ENCODE measurements at places on chromosomes 3 and 15.

DNA sequence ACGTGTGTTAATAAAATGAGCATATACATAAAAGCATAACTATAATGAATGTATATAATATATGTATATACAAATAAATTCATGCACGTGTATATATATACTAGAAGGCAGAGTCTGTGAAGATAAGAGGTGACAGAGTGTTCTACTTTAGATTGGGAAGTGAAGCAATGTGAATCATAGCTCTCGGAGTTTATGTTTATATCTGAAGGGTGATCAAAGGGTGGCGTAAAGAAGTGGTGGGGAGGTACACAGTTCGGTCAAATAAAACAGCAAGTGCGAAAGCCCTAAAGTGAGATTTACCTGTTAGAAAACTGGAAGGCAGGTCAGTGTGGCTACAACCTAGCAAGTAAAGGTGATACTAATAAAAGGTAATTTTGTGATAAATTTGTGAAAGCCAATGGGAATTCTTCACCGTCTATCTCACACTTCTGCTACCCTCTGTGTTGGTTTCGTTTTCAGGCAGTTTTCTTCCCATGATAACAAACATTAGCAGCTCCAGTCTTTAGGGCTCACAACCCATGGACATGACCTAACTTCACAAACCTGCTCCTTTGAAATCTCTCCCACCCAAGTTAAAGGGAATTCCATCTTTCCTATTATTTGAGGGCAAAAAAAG lies 46.7 kb upstream of the BCHE start:
- no peak for DNase-seq

DNA sequence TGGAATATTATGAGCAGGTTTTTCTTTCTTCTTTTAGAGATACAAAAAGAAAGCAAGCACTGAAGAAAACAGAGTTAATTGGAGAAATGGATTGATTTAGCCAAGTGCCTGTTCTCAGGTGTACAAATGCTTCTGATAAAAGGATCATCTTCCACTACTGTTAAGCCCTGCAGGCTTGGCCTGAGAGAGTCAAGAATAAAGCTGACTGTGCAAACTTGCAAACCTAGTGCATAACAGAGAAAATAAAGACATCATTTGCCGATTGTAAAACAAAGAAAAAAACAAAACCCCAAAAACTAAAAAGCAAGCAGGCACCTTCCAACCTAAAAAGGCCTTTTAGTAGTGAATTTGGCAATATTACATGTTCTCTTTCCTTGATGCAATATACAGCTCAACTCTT lies 78.0 kb upstream of the CCDC80 start:
- no peak for DNase-seq

DNA sequence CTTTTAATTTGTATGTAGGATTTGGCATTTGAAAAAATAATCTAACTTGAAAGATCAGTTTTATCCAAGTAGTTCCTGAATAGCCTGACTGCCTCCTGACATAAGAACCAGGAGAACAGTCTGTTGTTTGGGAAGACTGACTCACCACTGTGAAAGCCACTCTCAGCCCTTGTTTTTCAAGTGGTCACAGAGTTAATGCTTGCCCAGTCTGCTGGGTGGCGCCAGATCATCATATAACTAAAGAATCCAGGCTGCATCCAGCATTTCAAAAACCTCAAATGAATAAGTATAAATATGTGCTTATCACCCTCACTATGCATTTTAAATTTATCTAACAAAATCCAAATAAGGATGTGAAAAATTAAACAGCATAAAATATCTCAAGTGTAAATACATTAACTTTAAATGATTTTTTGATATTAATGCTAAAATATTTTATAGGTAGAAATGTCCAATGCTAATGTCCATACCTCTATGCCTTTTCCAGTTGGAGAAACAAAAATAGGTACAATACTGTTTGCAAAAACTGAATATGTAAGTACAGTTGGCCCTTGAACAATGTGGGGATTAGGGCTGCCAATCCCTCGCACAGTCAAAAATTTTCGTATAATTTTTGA lies 26.9 kb upstream of the ZBBX start:
- peak; percentile 33 for DNase-seq

- DNase-seq = no peak
Measured at GRCh38 chr3:121992601-121993560, 29.2 kb downstream of the ILDR1 start.

- DNase-seq = peak; percentile 50
Measured at GRCh38 chr3:194141415-194142155, 5.6 kb downstream of the HES1 start.

- DNase-seq = no peak
Measured at GRCh38 chr3:15055019-15055557, 10.0 kb downstream of the MRPS25 start.

DNA sequence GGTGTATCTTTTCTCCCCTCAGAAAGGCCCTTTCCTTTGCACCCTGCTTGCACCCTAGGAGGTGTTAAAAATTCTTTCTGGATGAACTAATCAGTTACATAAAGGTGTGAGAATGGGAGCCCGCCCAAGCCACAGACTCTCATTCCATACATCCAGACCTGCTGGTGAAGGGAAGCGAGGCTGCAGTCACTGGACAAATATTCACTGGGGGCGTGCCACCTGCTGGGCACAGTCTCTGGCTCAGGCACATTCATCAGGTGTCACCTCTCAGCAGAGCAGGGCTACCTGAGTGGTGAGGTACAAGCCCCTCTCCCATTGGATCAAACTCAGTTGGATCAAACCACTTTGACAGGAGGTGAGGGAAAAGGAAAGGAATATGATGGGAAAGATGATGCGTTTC lies 52.0 kb downstream of the NTRK3 start:
- no peak for DNase-seq

- no peak for DNase-seq
Measured at GRCh38 chr3:33061782-33062181, 35.2 kb downstream of the GLB1 start.

GRCh38 chr3:146968204-146968651 lies 363.1 kb upstream of the PLSCR5 start:
- no peak for DNase-seq

- no peak for DNase-seq
Measured at GRCh38 chr3:195075199-195075940, 195.6 kb downstream of the XXYLT1 start.

- no peak for DNase-seq
Measured at GRCh38 chr3:123031051-123031450, 3.5 kb upstream of the SEMA5B start.

DNA sequence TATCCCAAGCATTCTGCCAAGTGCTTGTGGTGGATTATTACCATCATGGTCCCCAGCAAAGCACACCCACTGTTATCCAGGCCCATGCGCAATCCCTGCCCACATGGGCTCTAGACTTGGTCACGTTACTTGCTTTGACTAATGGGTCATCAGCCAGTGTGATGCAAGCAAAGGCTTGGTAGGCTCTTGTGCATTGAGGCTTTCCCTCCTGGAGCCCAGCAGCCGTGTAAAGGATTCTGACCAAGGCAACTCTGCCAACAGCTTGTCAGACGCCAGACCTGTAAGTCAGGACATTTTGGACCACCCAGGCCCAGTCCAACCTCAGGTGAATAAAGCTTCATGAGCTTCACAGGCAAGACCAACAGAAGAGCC lies 93.9 kb downstream of the ABHD5 start:
- no peak for DNase-seq

DNA sequence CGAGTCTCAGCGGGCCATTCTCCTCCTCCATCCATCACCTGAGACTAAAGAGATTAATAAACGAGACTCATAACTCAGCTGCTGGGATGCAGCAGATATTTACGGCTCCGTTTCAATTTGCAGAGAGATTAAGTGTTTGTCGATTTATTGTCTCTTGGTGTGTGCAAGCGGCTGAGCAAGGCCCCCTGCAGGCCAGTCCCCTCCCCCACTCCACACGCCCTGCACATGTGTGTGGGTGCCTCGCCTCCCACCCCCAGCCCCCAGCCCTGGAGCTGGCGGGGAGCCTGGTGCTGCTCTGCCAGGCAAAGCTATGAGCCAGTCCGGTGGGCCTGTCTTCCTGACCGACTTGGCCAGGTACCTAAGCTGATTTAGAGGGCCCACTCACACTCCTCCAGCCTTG lies 63.0 kb downstream of the CYP11A1 start:
- DNase-seq = no peak

DNA sequence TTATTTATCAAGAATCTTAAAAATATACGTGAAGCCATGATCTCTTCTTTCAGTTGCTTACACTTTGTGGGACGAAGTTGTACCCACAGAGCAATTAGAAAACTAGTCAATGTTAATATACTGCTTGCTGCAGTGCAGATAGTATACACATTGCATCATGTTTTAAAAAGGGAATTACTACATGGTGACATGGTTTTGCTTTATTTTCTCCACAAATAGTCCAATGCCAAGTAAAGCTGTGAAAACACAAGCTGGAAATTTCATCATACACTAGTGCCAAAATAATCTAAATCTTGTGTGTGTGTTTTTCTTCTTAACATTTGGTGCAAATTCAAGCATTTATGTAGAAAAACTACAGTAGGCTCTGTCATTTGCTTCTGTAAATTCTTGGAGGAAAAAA lies 233.0 kb downstream of the EPHA3 start:
- no peak for DNase-seq

DNA sequence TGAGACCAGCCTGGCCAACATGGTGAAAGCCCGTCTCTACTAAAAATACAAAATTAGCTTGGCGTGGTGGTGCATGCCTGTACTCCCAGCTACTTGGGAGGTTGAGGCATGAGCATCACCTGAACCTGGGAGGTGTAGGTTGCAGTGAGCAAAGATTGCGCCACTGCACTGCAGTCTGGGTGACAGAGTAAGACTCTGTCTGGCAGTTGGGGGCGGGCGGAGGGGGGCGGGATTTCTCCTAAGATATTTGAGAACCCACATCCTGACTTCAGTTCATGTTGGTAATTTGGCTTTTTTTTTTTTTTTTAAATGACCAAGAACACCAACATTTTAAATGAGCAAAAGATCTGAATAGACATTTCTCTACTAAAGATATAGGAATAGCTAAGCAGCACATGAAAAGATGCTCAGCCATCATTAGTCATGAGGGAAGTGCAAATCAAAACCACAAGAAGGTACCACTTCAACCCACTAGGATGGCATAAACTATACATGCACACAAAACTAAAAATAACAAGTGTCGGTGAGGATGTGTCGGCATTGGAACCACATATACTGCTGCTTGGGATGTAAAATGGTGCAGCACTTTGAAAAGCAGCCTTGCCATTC lies 75.6 kb upstream of the LMOD3 start:
- no peak for DNase-seq

DNA sequence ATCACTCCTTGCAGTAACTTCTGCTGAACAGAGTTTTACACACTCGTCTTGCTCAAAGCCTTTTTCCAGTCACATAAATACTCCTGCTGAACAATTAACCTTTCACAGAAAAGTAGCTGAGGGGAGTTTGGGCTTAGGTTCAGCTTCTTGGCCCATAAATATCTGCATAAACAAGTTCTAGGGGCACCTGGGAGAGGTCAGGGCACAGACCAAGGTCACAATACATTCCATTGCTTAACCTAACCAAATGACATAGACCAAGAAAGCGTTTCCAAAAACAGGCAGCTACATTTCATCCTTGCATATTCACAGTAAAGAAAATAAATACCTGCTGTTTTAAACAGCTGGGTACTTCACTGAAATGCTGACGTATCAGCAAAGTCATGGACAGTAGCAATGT lies 101.3 kb downstream of the THRB start:
- DNase-seq = no peak

DNA sequence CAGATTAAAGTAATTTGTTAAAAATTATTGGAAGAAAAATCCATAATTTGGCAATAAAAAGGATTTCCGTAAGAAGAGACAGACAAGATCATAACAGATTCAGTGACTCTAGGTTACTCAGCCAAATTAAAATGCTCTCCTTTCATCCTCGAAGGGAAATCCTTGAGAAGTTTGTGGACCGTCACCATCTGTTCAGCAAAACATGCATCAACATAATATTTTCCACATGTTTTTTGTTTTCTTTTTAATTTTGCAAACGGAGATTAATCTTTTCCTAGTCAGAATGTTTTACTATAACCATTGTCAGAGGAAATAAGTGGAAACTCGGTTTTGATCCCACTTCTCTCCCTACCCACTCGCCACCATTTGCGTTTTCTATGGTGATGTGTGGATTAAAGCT lies 128.3 kb downstream of the TMCO5A start:
- no peak for DNase-seq

GRCh38 chr15:68080334-68080733 lies 26.2 kb downstream of the PIAS1 start:
- no peak for DNase-seq

- DNase-seq = no peak
Measured at GRCh38 chr3:10470120-10471053, 35.0 kb downstream of the ATP2B2 start.

DNA sequence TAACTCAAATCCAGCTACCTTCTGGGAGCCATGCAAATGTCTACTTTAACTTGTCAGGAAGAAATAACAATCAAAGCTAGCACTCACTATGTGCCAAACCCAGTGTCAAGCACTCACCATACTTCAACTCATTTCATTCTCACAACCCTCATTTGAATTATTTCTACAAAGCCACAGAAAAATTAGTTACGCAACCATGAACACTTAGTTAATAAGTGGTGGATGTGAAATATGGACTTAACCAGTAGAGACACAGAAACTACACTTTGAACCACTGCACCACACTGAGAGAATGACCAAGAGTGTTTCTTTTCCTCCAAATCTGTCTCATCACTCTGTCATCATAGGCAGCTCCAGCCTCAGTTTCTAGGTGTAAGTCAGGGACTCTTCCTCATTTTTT lies 91.0 kb upstream of the MBNL1 start:
- DNase-seq = no peak

DNA sequence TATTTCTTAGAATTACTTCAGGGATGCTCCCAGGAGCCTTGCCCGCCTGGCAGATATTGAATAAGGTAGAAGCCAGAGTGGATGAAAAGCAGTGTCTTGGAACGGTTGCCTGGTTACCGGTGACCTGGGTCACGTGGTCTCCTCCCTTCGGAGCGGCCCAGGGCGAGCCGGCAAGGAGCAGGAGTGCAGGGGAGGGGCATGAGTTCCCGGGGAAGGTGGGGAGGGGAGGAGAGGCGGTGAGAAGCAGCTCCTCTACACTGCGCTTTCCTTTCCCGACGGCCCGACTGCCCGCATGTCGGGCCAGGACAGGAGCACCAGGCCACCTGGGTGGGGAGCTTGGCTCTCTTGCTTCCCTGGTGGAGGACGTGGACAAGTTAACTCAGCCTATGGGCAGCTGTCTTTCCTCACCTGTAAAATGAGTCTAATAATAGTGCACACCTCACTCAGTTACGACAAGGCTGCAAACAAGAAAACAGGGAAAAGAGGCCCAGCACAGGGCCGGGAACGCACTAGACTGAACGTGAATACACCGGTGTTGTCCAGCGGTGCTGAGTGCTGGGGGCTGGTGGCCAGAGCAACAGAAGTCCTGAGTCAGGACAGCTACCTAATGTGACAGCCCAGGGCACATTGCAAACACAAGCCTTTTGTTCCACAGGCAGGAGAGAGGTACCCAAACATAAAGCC lies 198.3 kb downstream of the ADAMTS9 start:
- DNase-seq = no peak

DNA sequence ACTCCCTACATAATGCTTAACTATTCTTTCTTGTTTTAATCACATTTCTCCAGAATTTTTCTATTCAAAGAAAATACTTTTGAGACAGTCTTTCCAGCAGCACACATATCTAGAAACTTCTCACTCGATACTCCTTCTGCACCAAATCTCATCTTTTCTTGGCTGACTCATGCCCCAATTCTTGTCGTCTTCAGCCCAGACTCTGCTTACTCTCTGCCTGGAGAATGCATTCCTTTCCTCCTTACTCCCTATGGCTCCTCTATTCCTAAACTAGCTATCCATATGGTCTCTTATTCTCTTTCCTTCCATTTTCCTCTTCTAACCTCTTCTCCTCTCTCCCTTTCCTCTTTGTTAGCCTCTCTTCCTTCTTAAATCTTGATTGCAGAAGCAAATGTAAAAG lies 158.7 kb downstream of the GBE1 start:
- no peak for DNase-seq

- DNase-seq = no peak
Measured at GRCh38 chr3:170797685-170798084, 72.3 kb downstream of the RPL22L1 start.
